Memory B cell (primary cell): ENCODE measurements at places on chromosomes 12 and 14.

DNA sequence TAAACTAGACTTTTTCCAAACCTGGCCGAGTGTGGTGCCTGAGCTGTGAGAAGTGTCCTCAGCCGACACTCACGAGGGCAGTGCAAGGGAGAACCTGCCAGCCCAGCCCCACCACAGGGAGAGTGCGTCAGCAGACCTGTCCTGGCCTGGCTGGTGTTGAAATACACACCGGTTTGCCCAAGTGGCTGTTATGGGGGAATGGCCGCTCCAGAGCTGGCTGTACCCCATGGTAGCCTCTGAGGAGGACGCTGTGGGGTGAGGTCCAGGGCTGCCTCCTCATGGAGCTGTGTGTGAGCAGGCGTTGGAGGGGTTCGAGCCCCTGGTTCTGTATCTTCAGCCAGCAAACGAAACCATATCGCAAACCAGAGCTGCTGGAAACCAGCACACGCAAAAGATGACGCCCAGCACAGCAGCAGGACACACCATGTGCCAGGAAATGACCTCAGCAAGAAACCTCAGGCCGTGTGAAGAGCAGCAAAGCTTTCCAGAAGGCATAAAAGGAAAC lies 9.4 kb downstream of the ANKRD9 start:
- DNase-seq = no peak

- no peak for DNase-seq
These were observed 37.9 kb downstream of the BHLHE41 start for GRCh38 chr12:26086936-26087335.

GRCh38 chr12:107759410-107759809 lies 1.5 kb downstream of the PRDM4 start:
- DNase-seq = no peak

- DNase-seq = no peak
These were observed 47.5 kb downstream of the IFNG start for GRCh38 chr12:68111995-68112394.

DNA sequence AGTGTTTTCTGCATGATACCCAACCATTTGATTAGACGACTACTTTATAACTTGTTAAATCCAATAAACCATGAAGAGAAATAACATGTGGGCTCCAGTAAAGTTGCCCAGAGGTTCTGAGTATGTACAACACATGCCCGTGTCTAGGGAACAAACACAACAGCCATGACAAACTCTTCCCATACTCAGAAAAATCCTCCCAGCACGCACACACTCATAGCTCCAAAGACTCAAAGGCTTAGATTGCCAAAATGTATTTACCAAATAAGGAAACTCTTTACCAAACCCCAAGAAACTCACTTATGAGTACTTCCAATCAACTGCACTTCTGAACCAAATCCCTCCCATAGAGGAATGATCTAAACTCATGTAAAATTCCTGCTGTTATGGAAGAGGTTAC lies 17.3 kb downstream of the SART3 start:
- DNase-seq = no peak

- DNase-seq = no peak
These were observed 26.6 kb downstream of the ASCL4 start for GRCh38 chr12:107801150-107801549.

- no peak for DNase-seq
These were observed 16.8 kb downstream of the GNS start for GRCh38 chr12:64742416-64742815.

DNA sequence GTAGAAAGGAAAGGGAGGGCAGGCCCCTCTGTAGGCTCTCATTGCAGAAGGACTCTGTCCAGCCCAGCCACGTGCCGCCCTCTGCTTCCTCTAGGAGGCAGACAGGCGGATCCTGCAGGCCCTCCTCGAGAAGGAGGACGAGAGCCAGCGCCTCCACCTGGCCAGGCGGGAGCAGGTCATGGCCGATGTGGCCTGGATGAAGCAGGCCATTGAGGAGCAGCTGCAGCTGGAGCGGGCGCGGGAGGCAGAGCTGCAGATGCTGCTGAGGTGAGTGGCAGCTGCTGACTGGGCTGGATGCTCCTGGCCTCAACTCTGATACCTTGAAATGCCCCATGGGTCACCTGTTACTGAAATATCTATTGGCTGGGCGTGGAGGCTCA lies 10.9 kb downstream of the TCHP start:
- DNase-seq = no peak

GRCh38 chr14:21039585-21040369 lies 2.4 kb upstream of the RNASE7 start:
- DNase-seq = peak; percentile 13
